ENCODE measurements at places on chromosomes 2 and 18.
A peak's percentile ranks its signal among the peaks of the same experiment; 100 is the strongest.

DNA sequence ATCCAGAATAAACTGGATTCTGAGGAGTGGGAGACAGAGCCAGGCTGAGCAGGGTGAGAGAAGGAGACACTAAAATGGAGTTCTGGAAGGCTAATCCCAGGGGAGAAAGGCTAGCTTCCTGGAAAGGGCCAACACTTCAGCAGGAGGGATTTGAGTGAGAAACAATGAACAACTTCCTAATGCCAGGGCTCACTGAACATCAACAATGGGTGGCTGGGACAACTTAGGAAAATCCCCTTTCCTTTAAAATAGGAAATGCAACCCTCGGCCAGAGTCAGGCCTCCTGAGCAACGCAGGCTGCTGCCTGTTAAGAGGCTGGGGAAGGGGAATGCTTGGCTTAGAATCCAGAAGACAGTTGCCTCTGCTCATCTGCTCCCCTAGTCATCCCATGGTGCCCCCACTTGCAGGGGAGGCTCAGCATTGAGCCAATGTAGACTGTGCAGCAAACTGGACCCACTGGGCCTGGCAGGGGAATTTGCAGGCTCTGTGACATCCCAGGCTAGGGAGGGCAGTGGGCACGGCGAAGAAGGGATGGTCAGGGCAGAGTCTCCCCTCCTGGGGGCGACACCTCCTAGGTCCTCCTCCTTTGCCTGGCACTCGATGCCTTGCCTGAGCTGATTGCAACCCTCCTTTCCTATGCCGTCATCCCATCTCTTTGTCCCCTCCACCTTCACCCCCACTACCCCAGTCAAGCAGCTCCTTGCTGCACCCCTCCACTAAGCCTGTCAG is 182.5 kb downstream of the TNS1 start:
- DNase-seq = no peak

DNA sequence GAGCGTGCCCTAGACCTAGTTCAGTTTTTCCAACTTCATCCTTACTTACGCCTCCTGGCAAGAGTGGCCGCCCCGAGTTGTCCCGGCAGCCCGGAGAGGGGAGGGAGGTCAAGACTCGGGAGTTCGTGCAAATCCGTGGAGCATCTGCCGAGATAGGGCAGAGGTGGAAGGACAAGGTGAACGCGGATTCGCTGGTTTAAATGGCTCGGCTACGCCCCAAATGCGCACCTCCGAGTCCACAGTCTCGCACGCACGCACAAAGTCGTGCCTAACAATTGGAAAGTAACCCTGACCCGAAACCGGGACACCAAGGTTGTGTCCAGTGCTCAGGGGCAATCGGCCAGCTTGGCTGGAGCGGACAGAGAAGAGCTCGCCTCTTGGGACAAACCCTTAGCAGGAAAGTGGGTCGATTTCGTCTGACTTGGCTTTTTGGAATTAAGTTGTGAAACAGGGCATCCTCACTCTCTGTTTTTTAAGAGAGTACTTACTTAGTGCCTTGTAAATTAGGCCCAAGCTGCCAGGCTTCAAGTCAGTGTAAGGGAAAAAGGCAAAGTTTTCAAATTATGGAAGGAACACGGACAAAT is 726 bp upstream of the SS18 start:
- peak; percentile 59 for DNase-seq

GRCh38 chr2:112137516-112138158 is 548 bp upstream of the FBLN7 start:
- no peak for DNase-seq

DNA sequence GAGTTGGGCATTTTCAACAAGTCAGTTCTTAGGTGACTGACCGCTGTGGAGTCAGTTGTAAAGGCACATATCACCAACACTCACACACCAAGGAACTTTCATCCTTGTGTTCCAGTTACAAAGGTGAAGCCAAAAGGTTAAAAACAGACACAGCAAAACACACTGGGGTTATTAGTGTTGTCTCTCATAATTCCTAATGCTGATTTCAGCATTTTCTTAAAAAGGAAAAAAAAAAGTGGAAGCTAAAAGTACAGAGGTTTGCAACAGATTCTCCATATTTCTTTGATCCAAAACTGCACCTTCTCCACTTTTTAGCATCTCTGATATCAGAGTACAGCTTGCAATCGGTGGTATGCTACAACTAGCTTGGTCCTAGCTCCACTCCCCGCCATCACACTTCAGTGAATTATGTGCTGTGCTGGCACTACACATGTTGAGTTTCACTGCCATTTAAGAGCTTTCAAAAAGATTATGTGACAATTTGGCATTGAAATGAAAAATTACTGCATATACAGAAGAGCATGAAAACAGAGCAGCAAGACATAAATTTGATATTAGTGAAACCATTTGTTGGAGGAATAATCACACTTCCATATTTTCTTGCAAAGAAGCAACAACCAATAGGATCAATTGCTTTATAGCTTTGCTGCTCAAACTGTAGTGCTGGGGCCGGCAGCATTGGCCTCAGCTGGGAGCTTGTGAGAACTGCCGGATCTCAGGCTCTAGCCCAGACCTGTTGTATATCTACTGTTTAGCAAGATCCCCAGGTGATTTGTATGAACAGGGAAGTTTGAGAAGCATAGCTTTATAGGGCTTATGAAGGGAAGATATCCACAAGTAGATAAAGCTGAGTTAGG is 62.3 kb upstream of the DAPL1 start:
- DNase-seq = no peak

GRCh38 chr2:204454672-204455380 is 90.4 kb upstream of the PARD3B start:
- DNase-seq = no peak

GRCh38 chr18:72727038-72727655 is 140.6 kb downstream of the NETO1 start:
- DNase-seq = no peak

GRCh38 chr18:13240060-13240725 is 21.6 kb downstream of the LDLRAD4 start:
- peak; percentile 3 for DNase-seq

GRCh38 chr18:9681217-9681616 is 26.9 kb upstream of the RAB31 start:
- no peak for DNase-seq

- DNase-seq = no peak
Measured at GRCh38 chr2:133362061-133362476, 206.2 kb downstream of the NCKAP5 start.

DNA sequence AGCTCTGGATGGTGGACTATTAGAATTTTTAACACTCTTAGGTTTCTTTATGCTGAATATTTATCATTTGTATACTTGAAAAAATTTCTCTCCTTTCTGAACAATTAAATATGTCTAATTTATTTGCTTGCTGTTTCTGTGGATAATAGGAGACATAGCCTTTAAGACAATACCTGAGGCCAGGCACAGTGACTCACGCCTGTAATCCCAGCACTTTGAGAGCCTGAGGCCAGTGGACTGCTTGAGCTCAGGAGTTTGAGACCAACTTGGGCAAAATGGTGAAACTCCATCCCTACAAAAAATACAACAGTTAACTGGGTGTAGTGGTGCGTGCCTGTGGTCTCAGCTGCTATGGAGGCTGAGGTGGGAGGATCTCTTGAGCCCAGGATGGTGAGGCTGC is 54.7 kb downstream of the FAM117B start:
- DNase-seq = no peak

DNA sequence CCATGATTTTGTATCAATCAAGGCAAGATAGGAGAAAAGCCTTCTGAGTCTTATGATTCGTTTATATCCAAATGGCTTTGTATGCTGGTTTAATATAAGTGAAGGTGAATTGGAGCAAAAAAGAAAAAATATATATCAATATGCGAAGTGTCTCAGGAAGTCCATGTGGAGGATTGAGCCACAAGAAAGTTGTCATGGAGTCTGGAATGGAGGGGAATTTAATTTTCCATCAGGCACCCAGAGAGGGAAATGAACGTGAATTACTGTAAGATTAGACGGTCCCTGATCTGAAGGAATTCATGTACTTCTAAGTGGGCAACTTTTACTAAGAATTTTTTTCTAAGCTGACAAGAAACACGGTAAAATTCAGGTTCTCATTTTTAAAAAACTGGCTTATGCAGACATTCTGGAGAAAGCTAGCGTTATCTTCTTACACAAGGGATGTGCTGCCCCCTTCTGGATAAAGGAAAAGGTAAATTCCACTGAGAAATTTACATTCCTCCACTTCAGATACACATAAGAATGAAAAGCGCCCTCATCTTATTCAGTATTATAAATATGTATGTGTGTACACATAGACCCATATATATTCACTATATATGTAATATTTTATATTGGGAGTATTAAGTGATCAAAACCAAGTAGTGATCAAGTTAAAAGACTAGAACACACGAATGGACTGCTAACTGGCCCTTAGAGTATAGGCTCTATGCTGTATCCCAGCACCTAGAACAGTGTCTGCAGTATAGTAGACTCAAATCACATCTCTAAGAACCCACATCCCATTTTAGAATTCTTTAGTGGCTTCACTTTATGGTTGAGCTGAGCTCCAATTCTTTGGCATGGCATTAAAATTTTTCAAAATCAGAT is 289.0 kb upstream of the TFPI start:
- no peak for DNase-seq

GRCh38 chr2:120712180-120712681 is 23.4 kb upstream of the GLI2 start:
- DNase-seq = no peak

DNA sequence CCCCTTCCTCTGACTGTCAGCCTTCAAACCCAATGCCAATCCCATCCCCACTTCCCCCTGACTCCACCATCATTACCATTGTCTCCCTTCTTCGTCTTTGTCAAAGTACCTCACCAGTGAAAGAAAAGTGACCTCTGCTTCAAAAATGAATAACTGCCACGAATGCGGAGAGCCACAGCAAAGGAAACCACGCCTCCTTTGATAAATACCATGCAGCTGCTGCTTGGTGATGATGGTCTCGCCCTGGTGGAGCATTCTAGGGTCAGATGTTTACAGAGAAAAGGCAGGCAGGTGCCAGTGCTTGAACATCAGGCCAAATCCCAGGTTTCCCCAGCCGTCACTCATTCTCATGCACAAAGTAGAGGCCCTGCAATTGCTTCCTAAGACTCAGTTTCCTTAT is 162.2 kb downstream of the BCL11A start:
- DNase-seq = no peak

DNA sequence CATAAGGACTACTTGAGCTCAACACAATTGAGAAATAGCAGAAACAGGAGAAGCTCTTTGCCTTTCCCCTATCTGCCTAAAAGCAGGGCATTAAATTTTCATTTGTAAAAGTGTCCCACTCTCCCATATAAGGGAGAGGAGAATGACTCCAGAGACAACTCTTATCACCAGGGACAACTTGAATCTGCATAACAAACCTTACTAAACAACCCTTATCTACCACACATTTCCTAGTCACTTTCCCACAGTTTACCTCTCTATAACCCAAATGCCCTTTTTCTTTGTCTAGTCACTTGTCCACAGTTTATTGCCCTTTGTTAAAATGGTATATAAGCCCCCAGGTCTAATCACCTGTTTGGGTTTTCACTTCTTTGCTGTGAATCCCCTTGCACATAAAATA is 37.5 kb upstream of the PPM1B start:
- DNase-seq = no peak

GRCh38 chr2:216114382-216114713 is 5.2 kb downstream of the XRCC5 start:
- DNase-seq = peak; percentile 22

GRCh38 chr2:64649626-64650025 is 4.1 kb downstream of the SERTAD2 start:
- no peak for DNase-seq

DNA sequence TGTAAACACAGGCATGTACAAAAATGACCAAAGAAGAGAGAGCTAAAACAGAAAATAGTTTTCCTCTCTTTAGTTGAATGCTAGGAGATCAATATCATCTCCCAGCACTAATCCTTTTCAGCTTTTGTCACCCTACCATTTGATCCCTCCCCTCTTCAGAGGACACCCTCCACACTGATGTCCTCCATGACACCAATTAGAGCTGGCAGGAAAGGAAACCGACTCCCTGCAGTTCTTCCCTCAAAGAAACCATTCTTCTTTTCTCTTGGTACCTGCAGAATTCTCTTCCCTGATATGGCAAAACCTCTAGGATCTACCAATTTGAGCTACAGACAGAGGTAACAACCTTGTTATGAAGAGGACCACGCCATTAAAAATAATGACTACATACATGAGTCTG is 5.3 kb downstream of the EPB41L3 start:
- DNase-seq = no peak

DNA sequence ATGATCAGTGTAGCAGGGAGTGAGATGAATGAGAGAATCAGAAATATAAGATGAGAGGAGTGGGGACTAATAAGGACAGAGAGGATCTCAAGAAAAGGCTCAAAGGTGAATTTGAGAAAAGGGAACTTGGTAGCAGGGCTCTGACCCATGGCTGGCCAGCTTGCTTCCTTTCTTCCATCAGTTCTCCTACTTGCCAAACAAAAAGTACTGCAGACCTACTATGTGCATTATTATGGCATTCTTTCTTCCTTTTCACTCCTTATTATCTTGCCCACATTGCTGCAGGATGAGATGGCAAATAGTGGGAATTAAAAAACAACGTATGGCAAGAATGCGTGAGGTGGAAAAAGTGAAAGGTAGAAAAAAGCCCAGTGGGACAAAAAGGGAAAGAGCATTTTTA is 33.0 kb downstream of the PRKD3 start:
- no peak for DNase-seq

GRCh38 chr18:1891641-1892040 is 679.7 kb downstream of the METTL4 start:
- DNase-seq = no peak

DNA sequence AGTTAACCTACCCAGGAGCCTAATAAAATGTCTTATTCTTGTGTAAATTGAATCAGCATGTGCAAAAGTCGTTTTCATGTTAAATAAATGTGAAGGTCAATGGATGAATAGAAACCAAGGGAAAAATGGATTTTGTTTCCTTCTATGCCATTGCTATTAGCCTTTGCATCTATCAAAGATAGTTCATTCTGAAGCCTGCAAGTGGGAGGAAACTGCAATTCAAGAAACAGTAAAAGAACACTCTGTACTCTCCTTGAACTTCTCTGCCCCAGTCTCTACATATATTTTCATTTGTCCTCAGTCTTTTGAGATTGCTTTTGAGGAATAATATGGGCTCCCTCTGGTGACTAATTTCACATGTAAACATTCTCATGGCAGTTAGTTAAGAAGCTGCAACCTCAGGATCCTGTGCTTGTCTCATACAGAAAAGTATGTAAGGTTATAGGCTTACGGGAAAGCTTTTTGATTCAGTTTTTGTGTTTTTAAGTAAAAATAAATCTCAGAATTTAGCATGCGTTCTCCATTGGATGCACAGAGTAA is 1590.0 kb upstream of the LRRTM1 start:
- no peak for DNase-seq

DNA sequence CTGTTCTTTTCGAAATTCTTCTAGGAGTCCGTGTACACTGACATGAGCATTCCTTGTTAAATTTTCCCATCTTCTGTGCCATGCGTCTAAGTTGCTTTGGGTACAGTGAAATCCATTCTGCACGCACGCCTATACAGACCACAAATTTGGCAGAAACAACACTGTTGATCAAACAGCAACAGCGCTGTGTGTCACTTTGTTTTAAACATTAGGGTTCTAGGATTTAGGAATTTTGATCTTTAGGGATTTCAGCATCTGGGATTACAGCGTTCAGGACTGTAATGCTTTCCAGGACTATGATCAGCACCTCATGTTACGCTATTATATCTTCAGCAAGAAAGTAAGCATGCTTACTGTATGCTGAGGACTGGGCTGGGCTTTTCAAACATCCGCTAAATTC is 47.1 kb upstream of the FHL2 start:
- no peak for DNase-seq

- DNase-seq = no peak
Measured at GRCh38 chr2:205852457-205852856, 170.2 kb downstream of the NRP2 start.

Measured in uterus (tissue), 4 donors.